ENCODE measurements at places on chromosomes 7 and 10. TPM values are rescaled to one million over a fixed set of nuclear protein-coding genes. Genes with fewer than 3 reads are reported as not detected.

DNA sequence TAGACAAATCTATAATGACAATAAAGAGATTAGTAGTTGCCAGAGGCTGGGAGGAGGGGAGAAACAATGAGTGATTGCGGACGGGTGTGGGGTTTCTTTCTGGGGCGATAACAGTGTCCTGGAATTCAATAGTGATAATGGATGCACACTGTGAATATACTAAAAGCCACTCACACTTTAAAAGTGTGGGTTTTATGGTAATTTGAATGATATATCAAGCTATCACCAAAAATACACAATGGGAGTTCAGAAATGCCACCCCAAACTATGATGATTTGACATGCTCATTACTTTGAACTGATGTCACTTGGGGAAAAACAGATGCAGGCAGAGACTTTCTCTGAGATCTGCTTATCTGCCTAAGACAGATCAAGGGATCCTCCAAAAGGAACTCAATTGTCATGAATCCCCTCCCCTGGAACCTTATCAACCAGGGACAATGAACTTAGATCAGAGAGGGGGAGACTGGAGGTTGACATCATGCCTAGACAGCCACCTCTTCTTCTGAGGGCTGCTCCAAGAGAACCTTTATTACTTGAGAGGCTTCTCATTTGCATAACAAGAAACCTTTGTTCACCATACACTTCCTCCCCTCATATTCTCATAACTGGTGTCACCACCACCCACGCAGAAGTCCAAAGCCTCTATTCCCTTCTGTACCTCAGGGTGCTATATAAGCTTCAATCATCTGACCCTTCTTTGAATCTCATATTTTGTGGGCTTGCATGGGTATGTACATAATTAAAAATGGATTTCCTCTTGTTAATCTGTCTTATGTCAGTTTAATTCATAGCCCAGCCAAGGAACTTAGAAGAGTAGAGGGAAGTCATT, 14.8 kb upstream of the ZC3HAV1 start:
- peak; percentile 14 for DNase-seq

- no peak for DNase-seq
Measured at GRCh38 chr7:133394369-133394768, 141.5 kb downstream of the EXOC4 start.

- DNase-seq: no peak
Measured at GRCh38 chr7:105269397-105269796, 119.3 kb downstream of the SRPK2 start.

DNA sequence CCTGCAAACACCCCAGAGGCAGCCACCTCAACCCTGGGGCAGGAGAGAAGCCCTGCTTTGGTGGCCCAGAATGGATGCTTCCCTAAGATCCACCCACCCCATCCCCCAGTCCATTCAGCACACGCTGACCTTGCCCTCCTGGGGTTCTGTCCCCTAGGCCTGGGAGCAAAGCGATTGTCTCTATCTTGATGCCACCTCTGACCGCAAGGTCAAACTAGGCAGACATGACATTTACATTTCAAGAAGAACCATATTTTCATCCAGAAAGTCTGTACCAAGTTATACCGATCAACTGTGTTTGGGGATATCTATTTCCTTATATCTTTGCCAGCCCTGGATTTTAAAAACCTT, 23.0 kb downstream of the MAT1A start:
- DNase-seq: no peak

DNA sequence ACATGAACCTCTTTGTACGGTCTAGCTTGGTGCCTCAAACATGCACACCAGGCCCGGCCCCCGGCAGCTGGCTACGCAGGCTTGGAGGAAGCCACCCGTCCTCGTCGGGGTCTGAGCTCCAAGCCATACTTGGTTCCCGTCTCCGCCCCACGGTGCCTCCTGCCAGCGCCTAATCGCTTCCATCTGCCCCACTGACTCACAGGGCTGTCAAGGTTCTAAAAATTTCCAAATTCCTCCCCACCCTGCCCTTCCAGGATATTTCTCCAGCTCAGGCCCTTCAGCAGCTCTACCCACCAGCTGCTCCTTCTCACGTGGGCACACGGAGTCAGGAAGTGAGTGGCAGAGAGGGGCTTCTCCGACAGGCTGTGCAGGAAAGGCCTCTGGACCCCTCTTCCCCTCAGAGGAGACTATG, 38.8 kb downstream of the TMEM270 start:
- no peak for DNase-seq

DNA sequence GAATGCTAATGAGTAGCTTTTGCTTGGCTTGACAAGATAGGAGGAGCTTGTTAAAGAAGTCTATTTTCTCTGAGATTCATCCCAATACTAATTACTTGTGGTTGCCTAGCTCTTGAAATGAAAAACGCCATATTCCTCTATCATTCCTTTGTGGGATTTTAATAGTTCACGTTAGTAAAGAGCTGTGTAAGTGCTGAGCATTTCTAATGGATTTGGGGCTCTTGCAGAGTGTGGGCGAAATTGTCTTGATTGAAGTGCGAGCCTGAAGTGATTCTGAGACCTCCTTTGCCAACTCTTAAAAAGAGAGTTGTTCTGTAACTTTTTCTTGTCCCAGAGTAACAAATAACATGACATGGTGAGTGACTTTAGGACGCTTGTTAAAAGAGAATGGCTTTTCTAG, 45.2 kb downstream of the EXOC4 start:
- no peak for DNase-seq

DNA sequence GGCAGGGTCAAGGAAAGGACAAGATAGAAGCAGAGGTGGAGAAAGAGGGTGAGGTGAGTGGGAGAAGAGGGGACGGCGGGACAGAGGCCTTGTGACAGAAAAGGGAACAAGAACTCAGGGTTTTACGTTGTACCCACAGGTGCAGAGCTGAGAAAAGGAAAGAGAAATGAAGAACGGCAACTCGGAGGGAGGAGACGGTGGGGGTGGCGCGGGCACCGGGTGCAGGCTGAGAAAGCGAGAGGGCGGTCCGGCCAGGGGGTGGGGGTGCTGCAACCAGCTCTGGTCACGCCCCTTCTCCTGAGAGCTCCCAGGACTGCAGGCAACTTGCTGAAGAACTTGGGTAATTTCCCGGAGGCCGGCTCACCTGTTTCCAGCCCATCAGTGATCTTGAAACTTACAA, 65.3 kb downstream of the CARD11 start:
- DNase-seq: peak; percentile 92

DNA sequence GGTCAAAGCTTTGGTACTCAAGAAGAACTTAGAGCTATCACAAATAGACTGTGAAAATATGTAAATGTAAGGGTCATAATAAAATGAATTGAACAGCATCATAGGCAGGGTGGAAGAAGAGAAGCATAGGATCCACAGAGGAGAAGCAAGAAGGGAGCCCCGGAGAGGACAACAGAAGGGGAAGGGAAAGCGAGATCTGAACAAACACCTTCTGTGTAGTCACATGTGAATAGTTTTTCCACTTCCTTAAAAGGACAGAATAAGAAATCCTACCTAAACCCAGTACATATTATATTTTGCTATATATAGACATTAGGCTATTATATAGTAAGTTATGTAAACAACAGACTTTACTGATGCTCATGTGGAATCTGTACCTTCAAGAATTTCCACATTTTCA, 160.2 kb downstream of the DKK1 start:
- no peak for DNase-seq

DNA sequence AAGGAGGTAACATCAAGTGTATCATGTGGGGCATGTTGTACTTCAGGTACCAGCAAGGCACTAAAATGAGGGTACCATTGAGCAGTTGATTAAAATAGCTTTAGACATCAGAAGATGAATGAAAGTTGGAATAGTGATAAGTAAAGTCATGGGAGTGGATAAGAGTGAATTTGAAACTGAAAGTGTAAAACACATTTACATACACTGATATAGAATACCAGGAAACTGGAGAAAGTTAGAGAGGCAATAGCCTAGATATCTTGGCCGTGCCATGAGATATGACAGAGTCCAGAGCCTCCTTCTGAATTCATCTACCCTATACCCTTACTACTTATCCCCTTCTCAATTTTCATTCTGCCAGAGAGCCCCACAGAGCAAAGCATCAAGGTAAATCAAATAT, 76.6 kb downstream of the GRM3 start:
- no peak for DNase-seq

GRCh38 chr7:155412416-155413253, 45.3 kb upstream of the EN2 start:
- DNase-seq: peak; percentile 83

DNA sequence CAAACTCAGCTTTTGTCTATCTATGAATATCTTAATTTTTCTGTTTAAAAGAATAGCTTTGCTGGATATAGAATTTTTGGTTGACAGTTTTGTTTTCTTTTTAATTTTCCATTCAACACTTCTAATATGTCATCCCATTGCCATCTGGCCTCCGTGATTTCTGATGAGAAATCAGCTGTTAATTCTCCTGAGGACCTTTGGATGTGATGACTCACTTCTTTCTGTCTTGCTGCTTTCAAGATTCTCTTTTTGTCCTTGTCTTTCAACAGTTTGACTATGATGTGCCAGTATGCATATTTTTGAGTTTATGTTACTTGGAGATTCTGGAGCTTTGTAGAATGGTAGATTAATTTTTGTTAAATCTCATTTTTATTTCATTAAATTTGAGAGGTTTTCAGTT, 38.4 kb downstream of the ZNF518A start:
- DNase-seq: no peak

Gene DPP6
- total RNA-seq: not detected

Gene ATRNL1
- 0.26 TPM for total RNA-seq

Gene NKX2-3
- not detected for total RNA-seq

All from activated CD4-positive, alpha-beta T cell treated with anti-CD3 and anti-CD28 coated beads, Interleukin-2, amount 10 ng/mL, durations not matched to agents 24 days and 14 days (primary cell).